Skeletal muscle tissue (tissue), 5 donors: ENCODE measurements at places on chromosomes 5 and 9. TPM values are rescaled to one million over a fixed set of nuclear protein-coding genes. Genes with fewer than 3 reads are reported as not detected.

RFESD gene
- total RNA-seq = 3.1 TPM

SPATA31C1 gene
- total RNA-seq = not detected

CD72 gene
- total RNA-seq = 2.1 TPM

PHF24 gene
- under 0.01 TPM for total RNA-seq

PPP3R2 gene
- total RNA-seq = not detected

FREM1 gene
- total RNA-seq = 17.2 TPM

ANKRD18B gene
- total RNA-seq = not detected

SURF6 gene
- total RNA-seq = 7.8 TPM

SPOCK1 gene
- total RNA-seq = 3.7 TPM

C9 gene
- total RNA-seq = 1.0 TPM

C5orf58 gene
- total RNA-seq = not detected

CCNO gene
- not detected for total RNA-seq
